Pancreas (tissue), 10 donors: ENCODE measurements at places on chromosomes 3 and 15. TPM values are rescaled to one million over a fixed set of nuclear protein-coding genes. Genes with fewer than 3 reads are reported as not detected.

- H3K4me1 ChIP-seq: peaks cover 18% of the 10 kb centered on the region
- no peaks in the 10 kb centered on the region for H3K27me3 ChIP-seq
- H3K36me3 ChIP-seq: no peaks in the 10 kb centered on the region
- no peak overlapping the region for H3K27ac ChIP-seq
Observed at GRCh38 chr3:39978308-39978707, 168.9 kb downstream of the MYRIP start.

Gene UCN2
- total RNA-seq: not detected

DNA sequence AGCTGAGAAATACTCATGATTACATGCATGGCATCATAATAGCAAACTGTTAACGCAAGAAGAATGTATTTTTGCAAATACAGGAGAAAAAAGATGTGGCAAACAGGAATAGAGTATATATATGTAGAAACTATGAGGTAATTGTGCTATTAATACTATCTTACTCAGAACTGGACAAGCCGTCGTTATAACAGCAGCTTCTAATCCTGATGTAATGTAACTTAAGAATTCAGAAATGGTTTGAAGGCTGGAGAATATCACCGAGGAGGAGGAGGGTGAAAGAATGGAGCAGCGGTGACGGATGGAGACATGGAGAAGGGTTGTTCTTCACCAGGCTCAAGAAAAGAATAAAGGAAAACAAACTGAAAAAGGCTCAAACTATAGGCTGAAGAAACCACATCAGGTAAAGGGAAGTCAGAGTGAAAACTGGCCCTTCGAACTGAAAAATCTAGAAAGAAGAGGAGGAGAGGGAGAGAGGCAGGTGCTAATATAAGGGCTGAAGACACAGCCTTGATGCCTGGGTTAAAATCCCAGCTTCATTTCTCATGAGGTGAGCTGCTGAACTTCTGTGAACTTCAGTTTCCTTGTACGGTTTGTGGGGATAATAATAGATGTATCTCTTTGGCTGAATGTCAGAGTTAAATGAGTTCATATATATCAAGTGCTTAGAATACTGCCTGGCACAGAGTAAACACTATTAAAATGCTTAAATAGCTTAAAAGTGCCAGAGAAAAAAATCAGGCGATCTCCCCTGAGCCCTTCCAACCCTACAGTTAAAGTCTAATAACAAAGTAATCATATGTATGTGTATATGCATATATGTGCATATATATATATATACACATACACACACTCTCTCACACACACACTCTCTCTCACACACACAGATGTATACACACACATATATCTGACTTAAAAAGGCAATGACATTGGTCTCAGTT, 43.9 kb downstream of the GOLIM4 start:
- H3K36me3 ChIP-seq: no peaks in the 10 kb centered on the region
- H3K4me3 ChIP-seq: no peak overlapping the region
- no peak for DNase-seq

DNA sequence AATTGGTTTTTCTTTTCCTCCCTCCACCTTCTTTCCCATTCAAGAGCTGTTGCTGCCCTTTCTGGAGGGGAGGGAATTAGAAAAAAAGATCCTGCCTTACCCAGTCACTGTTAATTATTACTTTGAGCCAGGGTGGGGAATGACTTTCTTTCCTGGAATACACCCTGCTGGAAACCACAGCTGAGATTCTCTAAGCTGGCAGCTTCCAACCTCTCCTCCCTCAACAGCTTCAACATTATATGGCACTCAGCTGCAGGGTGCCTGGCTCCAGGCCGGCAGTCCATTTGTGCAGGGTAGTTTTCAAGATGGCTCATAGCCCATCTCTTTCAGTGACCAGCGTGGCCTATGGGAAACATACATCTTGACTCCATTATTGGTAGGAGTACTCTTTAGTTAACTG, 105.8 kb downstream of the UBE3A start:
- DNase-seq: no peak
- no peak overlapping the region for H3K27ac ChIP-seq
- no peaks in the 10 kb centered on the region for H3K4me1 ChIP-seq
- no peak overlapping the region for H3K4me3 ChIP-seq
- H3K36me3 ChIP-seq: no peaks in the 10 kb centered on the region

DNA sequence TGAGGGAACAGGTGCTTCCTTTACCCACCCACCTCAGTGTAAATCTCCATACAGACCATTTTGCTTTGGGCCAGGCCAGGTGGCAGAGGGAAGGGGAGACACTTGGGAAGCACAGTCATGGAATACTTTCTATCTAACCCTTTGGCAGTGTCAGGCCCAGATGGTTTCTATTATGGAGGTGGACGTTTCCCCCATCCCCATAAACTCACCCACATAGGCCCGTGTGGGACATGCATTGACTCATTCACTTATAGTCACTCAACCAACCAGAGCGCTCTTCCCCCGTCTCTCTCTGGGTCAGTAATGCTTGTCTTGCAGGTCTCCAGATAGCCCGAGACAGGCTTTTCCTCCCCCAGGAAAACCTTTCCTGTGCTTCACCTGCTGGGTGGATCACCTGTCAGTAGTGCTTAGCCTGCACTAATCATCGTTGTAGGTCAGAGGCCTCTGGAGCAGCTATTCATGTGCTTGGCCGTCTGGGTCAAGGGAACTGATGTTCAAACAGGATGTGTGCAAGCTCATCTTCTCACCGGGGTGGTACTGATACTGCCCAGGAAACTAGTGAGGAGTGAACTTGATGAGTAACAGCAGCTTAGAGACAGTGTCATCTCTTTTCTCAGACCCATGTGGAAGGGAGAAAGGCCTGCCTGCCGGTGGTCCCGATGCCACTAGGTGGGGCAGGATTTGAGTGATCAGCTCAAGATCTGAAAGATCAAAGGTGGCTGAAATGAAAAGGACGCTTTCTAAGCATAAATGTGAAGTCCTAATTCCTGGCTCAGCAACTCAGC, 67.1 kb downstream of the CEMIP start:
- no peak overlapping the region for H3K27ac ChIP-seq
- H3K4me1 ChIP-seq: no peaks in the 10 kb centered on the region
- no peak overlapping the region for H3K4me3 ChIP-seq
- no peaks in the 10 kb centered on the region for H3K27me3 ChIP-seq
- DNase-seq: no peak
